HFFc6 (cell line): ENCODE measurements at places on chromosomes 12 and 14. TPM values are rescaled to one million over a fixed set of nuclear protein-coding genes. Genes with fewer than 3 reads are reported as not detected.
A peak's percentile ranks its signal among the peaks of the same experiment; 100 is the strongest.

DNA sequence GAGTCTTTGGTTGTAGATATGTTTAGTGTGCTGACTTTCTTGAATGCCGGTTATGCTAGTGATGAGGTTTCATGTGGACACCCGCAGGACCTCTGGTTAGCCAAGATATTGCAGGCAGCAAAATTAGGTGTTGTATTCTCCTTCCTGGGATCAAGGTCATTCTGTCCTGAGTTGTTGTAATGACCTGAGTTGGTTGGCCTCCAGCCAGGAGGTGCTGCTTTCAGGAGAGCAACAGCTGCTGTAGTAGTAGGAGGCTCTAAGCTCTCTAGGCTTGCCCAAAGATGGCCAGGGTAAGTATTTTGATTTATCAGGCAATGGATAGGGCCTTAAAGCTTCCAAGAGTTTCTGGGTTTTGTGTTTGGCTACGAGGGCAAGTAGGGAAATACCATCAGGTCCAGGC lies 56.0 kb upstream of the BDKRB2 start:
- peaks cover 46% of the 10 kb centered on the region for H3K4me1 ChIP-seq
- H3K27me3 ChIP-seq = no peaks in the 10 kb centered on the region; the same call in 1 of the 2 replicates
- no peak for DNase-seq
- H3K27ac ChIP-seq = no peak overlapping the region
- H3K4me3 ChIP-seq = no peak overlapping the region

The GDF3 gene
- total RNA-seq = not detected in 3 replicates

- no peaks in the 10 kb centered on the region for H3K36me3 ChIP-seq
- no peak for DNase-seq
- peaks cover 13% of the 10 kb centered on the region for H3K4me1 ChIP-seq
Measured at GRCh38 chr12:68199127-68199526, 26.5 kb downstream of the IL26 start.

DNA sequence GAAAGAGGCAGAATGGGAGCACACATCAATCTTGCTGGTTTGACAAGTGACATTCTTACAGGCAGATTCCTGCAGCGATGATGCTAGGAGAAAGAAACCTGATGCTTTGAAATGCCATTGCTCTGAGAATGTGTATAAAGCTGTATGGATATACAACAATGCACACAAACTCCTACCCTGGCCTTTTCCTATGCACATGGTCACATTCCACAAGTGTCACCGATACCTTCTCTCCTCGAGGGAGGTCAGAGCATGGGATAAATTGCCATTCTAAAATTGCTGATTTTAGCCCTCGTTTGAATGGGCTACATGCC lies 11.9 kb downstream of the FGF6 start:
- no peak overlapping the region for H3K4me3 ChIP-seq
- no peaks in the 10 kb centered on the region for H3K4me1 ChIP-seq
- H3K36me3 ChIP-seq = no peaks in the 10 kb centered on the region
- no peak overlapping the region for H3K27ac ChIP-seq

- 0 out of 2 replicates have a peak, but pooled peaks cover 8% of the 10 kb centered on the region for H3K4me1 ChIP-seq
- no peak overlapping the region for H3K4me3 ChIP-seq
- no peaks in the 10 kb centered on the region for H3K36me3 ChIP-seq
- H3K27me3 ChIP-seq = no peaks in the 10 kb centered on the region; the same call in 1 of the 2 replicates
- no peak for DNase-seq
Measured at GRCh38 chr14:103904493-103905107, 23.7 kb upstream of the TDRD9 start.

- no peak overlapping the region for H3K4me3 ChIP-seq
- no peaks in the 10 kb centered on the region for H3K27me3 ChIP-seq
- no peaks in the 10 kb centered on the region for H3K4me1 ChIP-seq
- no peak for DNase-seq
- H3K27ac ChIP-seq = no peak overlapping the region
- H3K36me3 ChIP-seq = no peaks in the 10 kb centered on the region
Measured at GRCh38 chr14:66477567-66477966, 8.6 kb upstream of the CCDC196 start.

DNA sequence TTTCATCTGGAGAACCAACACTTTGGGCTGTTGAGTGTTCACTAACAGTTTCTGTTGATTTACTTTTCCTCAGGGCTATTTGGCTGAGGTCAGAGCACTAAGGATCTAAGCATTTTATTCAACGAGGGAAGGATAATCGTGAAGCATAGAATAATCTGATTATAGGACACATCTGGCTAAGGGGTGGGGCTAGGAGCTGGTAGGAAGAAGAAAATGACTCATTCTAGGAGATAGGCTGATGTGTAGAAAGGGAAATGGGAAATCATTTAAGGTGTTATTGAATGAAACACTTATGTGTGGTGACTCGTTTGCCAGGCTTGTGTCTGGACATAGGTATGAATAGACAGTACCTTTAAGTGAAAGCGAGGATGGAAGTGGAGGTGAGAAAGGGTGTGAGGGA lies 167.2 kb downstream of the ETNK1 start:
- H3K27ac ChIP-seq = no peak overlapping the region
- no peaks in the 10 kb centered on the region for H3K36me3 ChIP-seq
- no peaks in the 10 kb centered on the region; the same call in 1 of the 2 replicates for H3K27me3 ChIP-seq
- no peak for DNase-seq

The TAMALIN gene
- 0.50 to 1.5 TPM in 2 of 3 replicates, not detected in the other for total RNA-seq

The XRCC3 gene
- 9.3 to 15.3 TPM (median 14.4 TPM) in 3 replicates for total RNA-seq

DNA sequence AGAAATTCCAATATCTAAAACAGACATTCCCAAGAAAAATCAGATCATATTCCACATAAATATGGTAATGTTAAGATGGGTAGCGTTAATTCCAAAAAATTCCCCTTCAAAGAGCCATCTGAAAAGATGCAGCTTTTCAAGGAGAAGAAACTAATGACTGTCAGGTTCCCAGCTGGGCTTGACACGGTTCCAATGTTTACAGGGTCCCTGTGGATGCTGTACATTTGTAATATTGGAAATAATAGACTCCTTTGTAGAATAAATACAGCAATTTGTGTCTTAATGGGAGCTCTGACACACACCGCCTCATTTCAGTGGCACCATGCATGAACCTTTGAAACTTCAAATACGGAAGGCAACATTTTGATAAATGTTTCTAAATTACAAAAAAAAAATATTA lies 140.6 kb downstream of the ITPR2 start:
- peak overlapping the region; percentile 91 for H3K27ac ChIP-seq
- no peak for DNase-seq
- no peak overlapping the region for H3K4me3 ChIP-seq
- H3K36me3 ChIP-seq = no peaks in the 10 kb centered on the region; the same call in 1 of the 2 replicates
- peaks cover 50% of the 10 kb centered on the region for H3K4me1 ChIP-seq
- no peaks in the 10 kb centered on the region; the same call in 1 of the 2 replicates for H3K27me3 ChIP-seq

DNA sequence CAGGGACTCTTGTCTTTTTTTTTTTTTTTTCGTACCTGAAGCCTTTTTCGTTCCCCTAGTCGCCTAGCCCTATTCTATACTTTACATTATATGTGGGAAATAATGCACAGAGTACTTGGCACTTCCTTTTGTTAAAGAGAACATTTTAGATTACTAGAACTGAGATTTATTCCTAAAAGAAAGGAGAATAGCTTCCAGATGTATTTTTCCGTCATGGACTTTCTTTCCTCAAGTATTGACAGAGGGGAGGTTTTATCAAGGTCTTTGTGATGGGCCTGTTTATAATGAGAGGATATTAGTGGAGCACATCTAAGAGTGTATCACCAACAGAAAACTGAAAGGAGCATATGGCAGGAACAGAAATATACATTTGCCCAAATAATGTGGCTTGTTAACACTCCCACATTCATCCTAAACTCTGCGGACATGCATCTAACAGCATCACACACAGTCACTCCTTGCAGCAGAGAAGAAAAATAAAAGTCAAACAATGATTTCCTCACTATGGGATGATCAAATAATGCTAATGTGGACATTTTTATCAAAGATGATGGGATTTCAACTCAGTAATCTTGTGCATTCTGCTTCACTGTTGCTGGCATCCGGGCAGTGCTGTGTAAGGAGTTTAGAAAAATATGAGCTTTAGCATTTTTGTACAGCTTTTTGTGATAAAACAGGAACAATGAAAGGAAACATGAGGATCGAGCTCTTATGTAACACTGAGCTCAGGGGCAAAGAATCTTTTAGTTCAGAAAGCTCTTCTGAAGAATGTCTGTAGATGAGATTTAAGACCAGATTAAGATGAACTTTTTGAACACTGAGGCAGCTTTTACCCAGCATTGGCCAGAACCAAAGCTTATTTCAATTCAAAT lies 183.1 kb downstream of the EGLN3 start:
- no peak overlapping the region for H3K4me3 ChIP-seq
- peak; percentile 21 for DNase-seq
- H3K4me1 ChIP-seq = peaks cover 12% of the 10 kb centered on the region; the same call in 1 of the 2 replicates
- no peaks in the 10 kb centered on the region for H3K36me3 ChIP-seq

GRCh38 chr12:91180582-91181395 lies 1.8 kb downstream of the DCN start:
- DNase-seq = peak; percentile 84
- H3K36me3 ChIP-seq = no peaks in the 10 kb centered on the region
- H3K27ac ChIP-seq = no peak overlapping the region
- no peak overlapping the region for H3K4me3 ChIP-seq
- no peaks in the 10 kb centered on the region for H3K27me3 ChIP-seq

GRCh38 chr12:20199780-20200179 lies 168.6 kb upstream of the PDE3A start:
- no peaks in the 10 kb centered on the region for H3K27me3 ChIP-seq
- DNase-seq = no peak
- H3K36me3 ChIP-seq = 0 out of 2 replicates have a peak, but pooled peaks cover 5% of the 10 kb centered on the region
- H3K4me3 ChIP-seq = no peak overlapping the region
- H3K27ac ChIP-seq = no peak overlapping the region
